Stimulated activated CD4-positive, alpha-beta T cell treated with anti-CD3 and anti-CD28 coated beads, TNF-alpha, amount 100 ng/mL, for 48 hours (primary cell): ENCODE measurements at places on chromosomes 5 and 9.

- no peak for DNase-seq
Measured at GRCh38 chr9:126720661-126721563, 83.9 kb upstream of the ZBTB43 start.

GRCh38 chr9:6512085-6512657, 99.2 kb downstream of the UHRF2 start:
- no peak for DNase-seq

- no peak for DNase-seq
Measured at GRCh38 chr9:113221800-113222481, 597 bp downstream of the SLC31A1 start.

DNA sequence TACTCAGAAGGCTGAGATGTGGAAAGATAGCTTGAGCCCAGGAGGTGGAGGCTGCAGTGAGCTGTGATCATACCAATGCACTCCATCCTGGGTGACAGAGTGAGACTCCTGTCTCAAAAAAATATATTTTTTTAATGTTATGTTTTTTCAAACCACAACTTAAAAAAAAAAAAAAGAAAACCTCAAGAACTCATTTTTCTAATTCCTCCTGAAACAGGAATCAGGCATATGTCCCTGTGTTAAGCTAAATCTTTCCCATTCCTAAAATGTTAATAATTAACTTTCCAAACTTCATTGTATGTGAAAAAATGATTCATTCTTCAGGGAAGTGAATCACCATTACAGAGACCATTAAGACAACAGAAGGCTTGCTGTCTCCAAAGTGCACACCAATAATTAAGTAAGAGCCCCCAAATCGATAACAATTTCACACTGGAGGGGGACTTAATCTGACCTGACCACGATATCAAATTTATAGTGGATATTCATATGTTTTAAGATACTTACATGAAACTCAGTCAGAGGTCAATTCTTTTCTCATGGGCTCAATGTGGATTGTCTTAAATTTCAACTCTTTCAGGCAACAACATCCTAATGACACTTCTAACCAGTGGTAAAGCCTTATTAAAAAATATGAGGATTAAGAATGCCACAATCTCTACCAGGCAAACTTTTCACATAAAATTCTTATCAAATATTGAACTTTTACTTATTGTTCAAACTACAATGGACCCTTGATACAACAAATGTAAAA, 5.2 kb downstream of the CEMIP2 start:
- no peak for DNase-seq

DNA sequence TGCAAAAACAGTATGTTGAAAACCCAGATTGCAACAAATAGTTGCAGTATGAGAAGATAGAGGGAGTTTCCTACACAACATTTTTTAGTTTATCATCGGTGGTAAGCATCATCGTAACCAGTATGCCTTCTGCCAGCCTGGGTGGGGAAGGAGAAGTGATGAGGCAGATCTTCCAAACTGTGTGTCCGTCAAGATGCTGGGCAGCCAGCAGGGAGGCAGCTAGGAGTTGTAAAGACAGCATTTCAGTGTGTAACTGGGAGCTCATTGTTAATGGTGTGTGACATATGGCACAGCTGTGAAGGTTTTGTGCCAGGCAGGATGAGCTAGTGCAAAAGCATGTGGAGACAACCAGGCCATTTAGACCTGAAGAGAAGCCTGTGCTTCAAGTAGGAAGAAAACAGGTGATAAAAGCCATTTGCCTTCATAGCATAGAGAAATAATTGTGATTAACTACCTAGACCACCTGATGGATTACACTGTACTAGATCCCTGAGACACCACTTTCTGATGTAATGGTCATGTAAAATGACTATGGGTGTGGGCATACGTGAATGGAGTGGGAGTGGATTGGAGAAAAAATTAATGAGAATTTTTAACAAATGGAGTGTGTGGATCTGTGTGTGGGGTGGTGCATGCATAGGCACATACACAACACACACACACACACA, 347.0 kb upstream of the ADAMTSL1 start:
- no peak for DNase-seq

DNA sequence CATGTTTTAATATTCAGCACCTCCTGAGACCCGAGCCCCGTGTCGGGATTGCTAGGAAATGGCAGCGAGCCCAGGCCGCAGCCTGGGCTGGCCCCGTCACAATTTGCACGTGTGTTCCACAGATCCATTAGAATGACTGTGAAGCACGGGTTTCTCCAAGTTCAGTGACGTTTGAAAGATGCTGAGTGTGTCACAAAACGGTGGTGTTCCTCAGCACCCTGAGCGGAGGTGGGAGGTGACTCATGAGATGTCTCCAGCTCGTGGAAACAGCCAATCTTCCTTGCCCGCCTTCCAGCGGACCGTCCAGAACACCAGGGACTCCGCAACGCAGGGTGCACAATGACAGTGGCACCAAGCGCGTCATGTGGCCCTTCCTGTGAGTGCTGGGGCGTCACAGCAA, 412.8 kb downstream of the IRX2 start:
- DNase-seq, result no peak

DNA sequence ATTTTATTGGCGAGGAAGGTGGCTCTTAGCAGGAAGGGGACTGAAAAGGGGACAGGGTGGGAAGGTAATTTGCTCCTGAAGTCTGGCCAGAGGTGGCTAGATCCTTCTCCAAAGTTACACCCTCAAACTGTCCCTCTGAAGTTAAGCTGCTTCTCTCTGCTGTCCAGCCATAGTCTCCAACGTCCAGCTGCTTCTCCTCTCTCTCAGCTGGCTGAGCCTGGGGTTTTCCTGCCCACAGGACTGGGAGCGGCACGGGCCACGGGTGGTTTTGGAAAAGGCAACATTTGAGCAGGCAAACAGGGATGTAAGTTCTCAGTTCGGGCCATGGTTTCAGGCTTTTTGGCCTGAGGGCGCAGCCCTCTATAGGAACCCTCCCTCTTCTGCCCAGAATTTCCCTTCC, 128.3 kb downstream of the YIPF5 start:
- DNase-seq, result no peak

DNA sequence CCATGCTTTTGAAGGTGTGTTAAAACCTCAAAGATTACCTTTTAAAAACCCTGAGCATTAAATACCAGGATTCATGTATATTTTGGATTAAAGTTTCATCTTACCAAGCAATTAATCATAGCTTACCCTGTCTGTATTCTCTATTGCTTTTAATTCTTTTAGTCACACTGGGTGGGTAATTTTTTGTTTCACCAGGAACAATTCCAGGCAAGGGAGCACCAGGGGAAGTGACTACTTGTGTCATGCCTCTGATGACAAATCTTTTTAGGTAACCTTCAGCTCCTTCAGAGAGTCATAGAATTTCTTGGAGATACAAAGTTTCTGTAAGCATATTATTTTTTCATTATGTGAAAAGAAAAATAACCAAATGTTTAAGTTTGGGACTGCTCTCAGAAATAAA, 33.4 kb upstream of the ANXA1 start:
- no peak for DNase-seq

GRCh38 chr9:127451858-127452656, 747 bp downstream of the LRSAM1 start:
- peak; percentile 48 for DNase-seq

DNA sequence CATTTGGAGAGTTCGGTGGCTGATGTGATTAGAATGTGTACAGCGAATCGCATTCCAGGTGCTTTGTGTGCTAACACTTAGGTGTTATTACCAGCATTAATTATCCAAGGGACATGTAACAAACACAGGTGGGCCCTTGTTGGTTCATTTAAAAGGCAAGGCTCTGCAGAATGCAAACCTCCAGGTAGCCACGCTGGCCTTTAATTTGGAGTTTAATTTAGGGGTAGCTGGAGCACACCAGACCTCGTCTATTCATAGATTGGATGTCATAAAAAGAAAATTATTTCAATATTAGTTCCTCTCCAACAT, 191.1 kb downstream of the MAT2B start:
- DNase-seq, result no peak

GRCh38 chr9:127075624-127076372, 46.6 kb downstream of the ANGPTL2 start:
- DNase-seq, result no peak

DNA sequence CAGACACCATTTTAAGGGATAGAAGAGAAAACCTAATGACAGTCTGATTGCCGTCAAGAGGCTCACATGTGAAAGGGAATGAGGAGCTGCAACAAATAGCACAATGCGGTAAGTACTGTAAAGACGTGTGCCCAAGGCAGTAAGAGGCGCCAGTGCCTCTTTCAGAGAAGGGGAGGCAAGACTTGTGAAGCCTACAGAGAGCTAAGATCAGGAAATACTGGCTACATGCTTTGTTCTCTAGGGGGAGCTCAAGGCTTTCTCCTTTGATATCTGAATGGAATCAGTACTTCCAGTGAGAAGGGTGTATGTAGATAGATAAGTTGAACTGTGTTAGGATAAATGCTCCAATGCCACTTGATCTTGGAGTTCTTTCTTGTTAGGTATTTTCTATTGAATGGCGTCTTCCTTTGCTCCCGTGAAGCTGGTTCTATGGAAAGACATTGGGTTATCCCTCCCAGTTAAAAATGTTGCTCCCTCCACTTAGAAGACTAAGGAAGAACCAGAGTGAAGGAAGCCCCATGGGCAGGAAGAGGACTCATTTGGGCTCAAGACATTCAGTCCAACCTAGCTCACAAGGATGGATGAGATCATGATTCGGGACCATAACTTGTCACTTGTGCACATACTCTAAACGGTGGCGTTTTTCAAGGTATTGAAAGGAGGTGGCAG, 23.5 kb upstream of the ALDOB start:
- DNase-seq, result no peak

DNA sequence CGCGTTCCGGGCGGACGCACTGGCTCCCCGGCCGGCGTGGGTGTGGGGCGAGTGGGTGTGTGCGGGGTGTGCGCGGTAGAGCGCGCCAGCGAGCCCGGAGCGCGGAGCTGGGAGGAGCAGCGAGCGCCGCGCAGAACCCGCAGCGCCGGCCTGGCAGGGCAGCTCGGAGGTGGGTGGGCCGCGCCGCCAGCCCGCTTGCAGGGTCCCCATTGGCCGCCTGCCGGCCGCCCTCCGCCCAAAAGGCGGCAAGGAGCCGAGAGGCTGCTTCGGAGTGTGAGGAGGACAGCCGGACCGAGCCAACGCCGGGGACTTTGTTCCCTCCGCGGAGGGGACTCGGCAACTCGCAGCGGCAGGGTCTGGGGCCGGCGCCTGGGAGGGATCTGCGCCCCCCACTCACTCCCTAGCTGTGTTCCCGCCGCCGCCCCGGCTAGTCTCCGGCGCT, at the start of gene DAPK1:
Gene DAPK1 (plus strand): TSS at position 264 of the 442 bp plus-strand sequence. CDS start 1,211 bp downstream, outside the sequence.
- no peak for DNase-seq

- DNase-seq, result no peak
Measured at GRCh38 chr5:120155873-120156272, 308.2 kb upstream of the PRR16 start.

DNA sequence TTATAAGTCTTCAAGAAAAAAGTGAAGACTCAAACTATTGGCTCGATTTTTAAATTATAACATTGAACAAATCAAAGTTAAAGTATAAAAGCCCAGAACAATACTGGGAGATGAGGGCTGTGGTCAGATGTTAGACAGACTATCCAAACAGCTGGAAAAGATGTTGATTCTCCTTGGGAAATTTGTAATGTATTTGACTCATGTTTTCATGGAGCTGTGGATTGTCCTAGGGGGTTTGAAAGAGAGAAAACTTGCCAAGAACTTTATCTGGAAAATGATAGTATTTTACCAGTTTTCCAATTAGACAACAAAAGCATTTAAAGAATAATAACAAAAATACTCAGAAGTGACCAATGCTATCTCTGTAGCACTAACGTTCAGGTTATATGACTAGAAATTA, 339.2 kb downstream of the ARL15 start:
- no peak for DNase-seq

DNA sequence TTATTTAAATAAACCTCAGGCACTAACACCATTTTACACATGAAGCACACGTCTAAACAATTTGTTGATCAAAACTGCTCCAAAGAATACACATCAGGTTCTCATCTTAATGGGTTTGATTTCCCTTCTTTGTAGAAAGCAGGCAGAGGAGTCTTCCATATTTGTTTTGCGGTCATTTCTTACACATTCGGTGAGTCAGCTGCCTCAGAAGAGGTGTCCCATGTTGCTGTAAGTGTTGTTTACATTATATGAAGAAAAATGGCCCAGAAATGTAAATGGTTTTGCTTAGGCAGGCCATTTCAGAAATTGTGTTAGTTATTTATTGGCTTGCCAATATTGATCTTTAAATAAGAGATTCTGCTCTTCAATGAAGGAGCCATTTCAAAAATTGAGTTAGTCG, 325.8 kb downstream of the TENT4A start:
- DNase-seq, result no peak

GRCh38 chr9:88531920-88532698, 2.9 kb upstream of the NXNL2 start:
- no peak for DNase-seq

DNA sequence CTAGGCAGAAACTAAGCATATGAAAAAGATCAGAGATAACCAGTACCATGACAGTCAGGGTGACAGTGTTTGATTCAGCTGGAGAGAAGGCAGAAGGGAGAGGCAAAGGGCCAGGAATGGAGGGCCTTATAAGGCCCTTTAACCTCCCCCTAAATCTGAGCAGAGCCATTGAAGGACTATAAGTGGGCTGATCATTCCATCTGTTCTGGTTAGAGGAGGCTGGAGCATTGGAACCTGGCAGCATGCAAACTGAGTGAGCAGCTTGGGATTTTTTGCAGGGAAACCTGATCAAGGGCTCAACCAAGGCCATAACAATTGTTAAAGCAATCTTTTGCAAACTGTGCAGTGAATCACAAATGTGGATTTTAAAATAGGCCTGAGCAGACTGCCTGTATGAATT, 174.5 kb upstream of the DAP start:
- DNase-seq, result no peak

DNA sequence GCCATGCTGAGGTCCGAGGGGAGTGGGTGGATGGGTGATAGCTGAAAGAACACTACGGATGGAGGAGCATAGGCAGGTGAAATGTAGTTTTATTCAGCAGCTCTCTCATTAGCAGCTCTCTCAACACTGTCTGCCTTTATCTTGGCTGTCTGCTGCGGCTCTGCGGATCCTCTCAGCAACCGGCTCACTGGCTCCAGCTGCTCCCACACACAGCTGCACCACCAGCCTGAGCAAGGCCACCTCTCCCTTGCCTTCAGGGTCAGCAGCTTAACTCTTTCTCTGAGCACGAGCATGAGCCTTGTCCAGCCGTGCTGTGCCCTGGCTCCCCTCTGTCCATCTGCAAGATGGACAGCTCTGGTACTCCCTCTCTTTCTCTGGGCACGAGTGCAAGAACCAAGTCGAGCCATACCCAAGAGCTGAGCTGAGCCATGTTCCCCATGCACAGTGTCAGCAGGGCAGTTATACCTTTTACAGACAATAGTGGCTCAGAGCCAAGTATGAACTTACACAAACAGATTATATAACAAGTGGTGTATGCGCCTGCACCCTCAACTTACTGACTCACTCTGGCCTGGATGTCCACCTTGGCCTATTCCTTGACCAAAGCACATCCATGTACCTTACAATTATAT, 108.5 kb downstream of the MACIR start:
- DNase-seq, result no peak

DNA sequence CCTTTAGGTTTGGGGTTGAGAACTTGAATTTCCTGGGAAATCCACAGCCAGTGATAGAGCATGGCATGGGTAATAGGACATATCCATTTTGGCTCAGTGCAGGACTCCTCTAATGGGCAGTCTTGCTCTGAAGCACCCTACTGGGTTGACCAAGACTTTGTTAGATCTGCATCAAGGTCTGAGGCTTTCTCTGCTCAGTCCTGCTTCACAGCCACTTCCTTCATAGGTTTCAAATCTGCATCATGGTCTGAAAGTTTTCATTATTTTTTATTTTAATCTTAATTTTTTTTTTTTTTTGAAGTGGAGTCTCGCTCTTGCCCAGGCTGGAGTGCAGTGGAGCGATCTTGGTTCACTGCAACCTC, 36.5 kb downstream of the KIF2A start:
- no peak for DNase-seq
